NCI-H2081 (cell line): ENCODE measurements at places on chromosomes 6 and 20.

DNA sequence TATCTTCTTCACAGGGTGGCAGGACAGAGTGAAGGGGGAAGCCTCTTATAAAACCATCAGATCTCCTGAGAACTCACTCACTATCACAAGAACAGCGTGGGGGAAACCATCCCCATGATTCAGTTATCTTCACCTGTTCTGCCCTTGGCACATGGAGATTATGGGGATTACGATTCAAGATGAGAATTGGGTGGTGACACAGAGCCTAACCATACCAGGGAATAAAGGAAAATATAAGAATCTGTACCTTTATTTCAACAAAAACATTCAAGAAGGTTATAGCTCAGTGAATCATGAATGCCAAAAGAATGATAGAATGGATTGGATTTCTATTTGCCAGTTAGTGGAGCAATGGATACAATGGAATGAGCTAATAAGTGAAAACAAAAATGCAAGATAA is 214.4 kb downstream of the PTPRK start:
- DNase-seq = no peak

DNA sequence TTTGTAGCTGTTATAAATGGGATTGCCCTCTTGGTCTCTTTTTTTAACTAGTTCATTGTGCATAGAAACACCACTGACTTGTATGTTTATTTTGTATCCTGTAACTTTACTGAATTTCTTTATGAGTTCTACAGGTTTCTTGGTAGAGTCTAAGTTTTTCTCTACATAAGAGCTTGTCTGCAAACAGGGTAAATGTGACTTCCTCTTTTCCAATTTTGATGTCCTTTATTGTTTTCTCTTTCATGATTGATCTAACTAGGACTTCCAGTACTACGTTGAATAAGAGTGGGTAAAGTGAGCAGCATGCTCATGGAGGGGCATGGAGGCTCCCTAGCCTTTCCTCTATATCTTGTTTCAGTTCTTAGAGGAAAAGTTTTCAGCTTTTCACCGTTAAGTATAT is 3.0 kb upstream of the WFDC10A start:
- no peak for DNase-seq

DNA sequence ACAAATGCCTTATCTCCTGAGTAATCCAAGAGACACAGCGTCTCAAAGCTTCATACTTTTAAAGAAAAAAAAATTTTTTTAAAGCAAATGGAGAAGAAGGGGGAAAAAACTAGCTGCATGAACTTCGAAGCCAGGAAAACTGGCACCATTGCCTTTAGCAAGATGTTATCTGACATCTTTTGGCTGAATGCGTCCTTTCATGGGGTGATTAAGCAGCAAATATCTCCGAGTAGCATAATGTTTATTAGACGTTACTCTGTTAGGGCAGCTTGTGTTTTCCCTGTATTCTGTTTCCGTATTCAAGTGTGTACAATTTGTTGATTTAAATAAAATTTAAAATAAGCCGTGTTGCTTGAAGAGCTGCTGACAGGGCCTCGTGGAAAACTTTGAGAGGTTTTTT is 76.5 kb upstream of the TSHZ2 start:
- DNase-seq = no peak

GRCh38 chr6:99409672-99410071 is 15.4 kb downstream of the PNISR start:
- peak; percentile 3 for DNase-seq

DNA sequence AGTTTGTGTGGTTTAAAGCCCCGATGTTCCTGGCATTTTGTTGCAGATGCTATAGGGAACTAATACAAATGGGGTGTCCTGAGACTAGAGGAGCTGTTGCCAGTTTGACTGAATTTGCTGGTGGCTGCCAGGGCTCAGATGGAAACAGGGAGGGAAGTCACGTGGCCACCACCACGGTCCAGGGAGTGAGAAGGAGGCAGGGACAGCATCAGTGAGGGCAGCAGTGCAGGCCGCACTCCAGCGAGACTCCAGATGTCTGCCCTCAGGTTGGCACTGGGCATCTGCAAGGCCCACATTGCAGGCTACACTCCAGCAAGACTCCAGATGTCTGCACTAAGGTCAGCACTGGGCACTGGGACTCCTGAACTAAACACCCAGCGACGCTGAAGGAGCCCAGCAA is 86.2 kb downstream of the RAMACL start:
- DNase-seq = no peak

- no peak for DNase-seq
Measured at GRCh38 chr6:30716879-30717128, 277 bp downstream of the MDC1 start.

- DNase-seq = no peak
Measured at GRCh38 chr20:19885939-19886660, 128.0 kb downstream of the RIN2 start.

GRCh38 chr6:106098383-106099234 is 12.5 kb downstream of the PRDM1 start:
- no peak for DNase-seq

DNA sequence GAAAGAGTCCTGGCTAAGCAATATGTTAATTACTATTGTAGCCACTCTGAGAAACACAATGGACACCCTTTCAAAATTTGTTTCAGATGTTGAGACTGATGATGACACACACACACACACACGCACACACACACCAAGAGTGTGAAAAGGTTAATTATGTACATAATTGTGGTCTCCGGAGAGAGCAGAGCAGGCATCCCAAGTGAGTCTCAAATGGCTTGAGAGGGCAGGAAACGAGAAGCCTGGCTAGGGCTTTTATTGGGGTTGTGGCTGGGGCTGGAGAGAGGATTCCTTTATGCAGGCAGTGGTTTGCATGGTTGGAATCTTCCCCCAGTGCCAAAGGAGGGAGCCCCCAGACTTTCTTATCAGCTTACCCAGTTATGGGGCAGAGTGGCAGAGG is 38.2 kb upstream of the NKX2-4 start:
- DNase-seq = no peak

DNA sequence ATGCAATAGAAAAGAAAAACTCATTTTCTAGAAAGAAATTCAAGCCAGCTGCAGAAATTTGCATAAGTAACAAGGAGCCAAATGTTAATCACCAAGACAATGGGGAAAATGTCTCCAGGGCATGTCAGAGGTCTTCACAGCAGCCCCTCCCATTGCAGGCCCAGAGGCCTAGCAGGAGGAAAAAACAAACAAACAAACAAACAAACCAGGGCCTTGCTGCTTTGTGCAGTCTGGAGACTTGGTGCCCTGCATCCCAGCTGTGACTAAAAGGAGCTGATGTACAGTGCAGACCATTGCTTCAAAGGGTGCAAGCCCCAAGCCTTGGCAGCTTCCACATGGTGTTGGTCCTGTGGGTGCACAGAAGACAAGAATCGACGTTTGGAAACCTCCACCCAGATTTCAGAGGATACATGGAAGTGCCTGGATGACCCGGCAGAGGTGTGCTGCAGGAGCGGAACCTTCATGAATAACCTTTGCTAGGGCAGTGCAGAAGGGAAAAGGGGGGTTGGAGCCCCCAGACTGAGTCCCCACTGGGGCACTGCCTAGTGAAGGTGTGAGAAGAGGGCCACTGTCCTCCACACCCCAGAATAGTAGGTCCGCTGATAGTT is 110.9 kb upstream of the AKAP12 start:
- no peak for DNase-seq

DNA sequence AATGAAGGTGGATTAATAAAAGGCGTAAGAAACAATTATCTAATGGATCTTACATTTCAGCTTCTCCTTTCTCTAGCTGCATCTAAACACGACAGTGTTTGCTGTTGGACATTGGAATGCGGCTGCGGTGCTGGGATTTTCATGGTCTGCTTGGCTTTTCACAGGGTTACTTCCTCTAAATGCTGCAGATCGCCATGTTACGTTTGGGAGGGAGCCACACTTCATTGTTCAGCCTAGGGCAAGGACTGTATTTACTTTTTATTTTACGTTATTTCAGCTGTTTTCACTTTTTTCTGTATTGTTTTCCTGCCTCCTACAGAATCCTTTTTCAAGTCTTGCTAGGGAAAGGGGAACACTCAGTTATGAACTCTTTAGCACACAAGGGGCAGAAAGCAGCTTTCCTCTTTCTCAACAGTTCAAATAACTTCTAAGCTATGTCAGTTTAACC is 97.9 kb upstream of the MTHFD1L start:
- no peak for DNase-seq

GRCh38 chr6:125232466-125232865 is 69.3 kb downstream of the HDDC2 start:
- no peak for DNase-seq

GRCh38 chr20:22532598-22532997 is 51.8 kb downstream of the FOXA2 start:
- no peak for DNase-seq

DNA sequence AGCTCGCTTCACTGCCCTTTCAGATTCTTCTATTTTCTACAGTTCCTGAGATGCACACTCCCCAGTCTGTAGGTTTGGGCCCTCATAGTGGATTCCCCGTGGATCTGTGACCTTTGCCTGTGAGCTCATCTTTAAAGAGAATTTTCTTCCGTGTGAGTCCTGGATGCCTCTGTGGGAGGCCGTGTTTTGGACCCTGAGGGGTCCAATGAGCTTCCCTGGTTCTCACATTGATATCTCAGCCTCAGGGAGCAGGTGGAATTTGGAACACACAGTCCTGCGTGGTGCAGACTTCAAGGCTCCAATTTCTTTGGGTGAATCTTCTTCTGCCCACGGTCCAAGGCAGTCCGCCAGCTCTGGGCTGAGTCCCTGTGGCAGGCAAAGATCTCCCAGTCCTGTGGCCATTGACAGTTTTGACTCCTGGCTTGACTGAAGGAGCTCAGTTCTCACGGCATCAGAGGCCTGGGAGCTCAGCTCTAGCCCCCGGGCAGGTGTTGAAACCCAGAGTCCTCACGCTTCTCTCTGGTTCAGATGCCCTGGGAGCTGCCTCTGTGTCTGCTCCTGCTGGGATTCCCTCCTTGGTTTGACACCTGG is 61.0 kb downstream of the PSMG4 start:
- no peak for DNase-seq

- DNase-seq = no peak
Measured at GRCh38 chr6:105753620-105754211, 332.4 kb upstream of the PRDM1 start.

- no peak for DNase-seq
Measured at GRCh38 chr20:39338469-39339376, 376.6 kb downstream of the DHX35 start.

GRCh38 chr6:168708526-168708925 is 267.5 kb downstream of the SMOC2 start:
- DNase-seq = no peak

DNA sequence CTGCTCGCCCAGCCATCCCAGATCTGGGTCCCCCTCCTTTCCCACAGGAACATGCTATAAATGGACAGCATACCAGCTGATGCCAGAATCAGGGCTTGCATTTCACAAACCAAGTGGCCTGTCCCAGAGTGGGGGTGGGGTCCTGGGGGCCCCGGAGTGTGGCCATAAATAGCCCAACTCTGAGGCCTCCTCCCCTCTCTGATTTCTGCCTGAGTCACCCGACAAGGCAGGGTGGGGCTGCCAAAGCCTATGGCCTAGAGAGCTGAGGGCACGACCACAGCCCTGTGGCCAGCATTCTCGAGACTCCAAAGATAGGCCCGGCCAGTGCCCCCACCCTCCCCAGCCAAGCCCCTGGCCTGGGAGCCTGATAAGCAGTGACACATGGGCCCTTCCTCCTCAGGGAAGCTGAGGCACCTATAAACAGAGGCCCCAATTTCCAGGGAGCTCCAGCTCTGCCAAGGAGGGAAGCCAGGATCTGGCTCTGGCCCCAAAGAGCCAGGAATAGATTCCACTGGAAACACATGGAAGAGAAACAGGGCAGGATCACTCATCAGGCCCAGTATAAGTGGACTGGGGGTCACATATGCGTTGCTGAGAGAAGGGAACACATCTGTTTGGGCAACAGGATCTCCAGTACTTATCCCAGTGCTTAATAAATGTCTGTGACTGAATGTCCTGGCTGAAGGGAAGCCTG is 20.3 kb downstream of the SNTA1 start:
- no peak for DNase-seq

DNA sequence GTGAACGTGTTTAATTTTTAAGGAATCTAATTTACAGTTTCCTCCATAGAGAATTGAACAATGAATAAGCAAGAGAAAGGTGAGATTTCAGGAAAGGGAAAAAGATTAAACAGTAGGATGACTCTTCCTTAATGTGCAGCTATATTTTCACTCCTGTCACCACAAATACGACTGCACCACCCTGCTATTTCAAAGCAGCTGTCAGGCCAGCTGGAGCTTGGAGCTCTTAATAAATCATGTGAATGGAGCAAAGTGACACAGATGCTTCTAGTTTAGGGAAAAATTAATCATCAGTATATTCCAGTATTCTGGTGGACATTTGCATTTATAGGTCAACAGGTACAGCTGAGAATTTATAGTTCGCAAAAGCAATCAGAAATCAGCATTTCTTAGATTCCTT is 56.5 kb upstream of the PKIB start:
- peak; percentile 28 for DNase-seq

DNA sequence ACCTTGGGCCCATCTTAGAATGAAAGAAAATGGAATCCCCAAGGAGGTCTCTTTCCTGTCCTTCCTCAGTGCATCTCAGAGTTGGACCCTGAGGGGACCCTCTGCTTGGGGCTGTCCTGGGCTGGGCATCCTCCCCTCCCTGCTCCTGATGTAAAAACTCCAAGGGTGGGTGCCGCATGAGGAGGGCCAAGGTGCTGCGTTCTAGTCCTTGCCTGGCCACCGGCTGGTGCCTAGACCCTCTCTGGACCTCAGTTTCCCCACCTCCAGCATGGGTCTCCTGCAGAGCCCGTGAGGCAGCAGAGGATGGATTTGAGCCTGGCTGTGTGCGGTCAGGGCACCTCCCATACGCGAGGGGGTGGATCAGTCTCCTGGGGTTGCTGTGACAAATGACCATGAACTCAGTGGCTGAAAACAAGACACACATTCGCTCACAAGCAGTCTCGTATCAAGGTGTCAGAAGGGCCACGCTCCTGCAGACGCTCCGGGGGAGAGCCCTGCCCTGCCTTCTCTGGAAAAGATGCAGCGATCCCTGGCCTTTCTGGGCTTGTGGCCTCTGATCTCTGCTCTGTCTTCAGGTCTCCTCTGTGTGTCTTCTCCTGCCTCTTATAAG is 54.7 kb downstream of the CHMP4B start:
- no peak for DNase-seq

DNA sequence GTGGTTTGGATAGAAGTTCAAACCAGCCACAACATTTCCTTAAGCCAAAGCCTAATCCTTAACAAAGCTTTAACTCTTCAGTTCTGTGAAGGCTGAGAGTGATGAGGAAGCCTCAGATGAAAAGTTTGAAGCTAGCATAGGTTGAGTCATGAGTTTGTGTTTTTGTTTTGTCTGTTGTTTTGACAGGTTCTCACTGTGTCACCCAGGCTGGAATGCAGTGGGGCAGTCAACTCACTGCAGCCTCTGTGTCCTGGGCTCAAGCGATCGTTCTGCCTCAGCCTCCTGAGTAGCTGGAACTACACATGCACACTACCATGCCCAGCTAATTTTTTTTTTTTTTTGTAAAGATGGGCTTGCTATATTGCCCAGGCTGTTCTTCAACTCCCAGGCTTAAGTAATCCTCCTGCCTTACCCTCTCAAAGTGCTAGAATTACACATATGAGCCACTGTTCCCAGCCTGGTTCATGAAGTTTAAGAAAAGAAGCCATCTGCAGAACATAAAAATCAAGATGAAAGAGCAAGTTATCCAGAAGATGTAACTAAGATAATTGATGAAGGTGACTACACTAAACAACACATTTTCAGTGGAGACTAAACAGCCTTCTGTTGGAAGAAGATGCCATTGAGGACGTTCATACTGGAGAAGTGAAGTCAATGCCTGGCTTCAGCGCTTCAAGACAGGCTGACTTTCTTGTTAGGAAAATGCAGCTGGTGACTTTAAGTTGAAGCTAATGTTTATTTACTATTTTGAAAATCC is 96.2 kb downstream of the SMAP1 start:
- DNase-seq = no peak
